A549 treated with AZD2906 at 1 μM for 4 hours (cell line): ENCODE measurements at places on chromosomes 7 and 10. TPM values are rescaled to one million over a fixed set of nuclear protein-coding genes. Genes with fewer than 3 reads are reported as not detected.

GLRX3 gene
- total RNA-seq, result 187 to 221 TPM (median 192 TPM) in 5 replicates

HMX3 gene
- 0.06 to 0.10 TPM (median 0.09 TPM) in 4 of 5 replicates, not detected in the other for total RNA-seq

PON3 gene
- 32.5 to 39.3 TPM (median 39.2 TPM) in 5 replicates for total RNA-seq

HOXA4 gene
- 1.6 to 1.9 TPM (median 1.8 TPM) in 5 replicates for total RNA-seq

CDH23 gene
- total RNA-seq, result 1.8 to 3.0 TPM (median 2.7 TPM) in 5 replicates

ARF5 gene
- 164 to 201 TPM (median 167 TPM) in 5 replicates for total RNA-seq

CALML5 gene
- not detected in 5 replicates for total RNA-seq

KCND2 gene
- not detected in 5 replicates for total RNA-seq

CFAP70 gene
- 0.17 to 0.31 TPM (median 0.22 TPM) in 5 replicates for total RNA-seq

SRRM3 gene
- total RNA-seq, result 8.0 to 13.5 TPM (median 12.1 TPM) in 5 replicates

PBLD gene
- total RNA-seq, result 2.7 to 3.7 TPM (median 3.4 TPM) in 5 replicates

TMEM178B gene
- 1.1 to 1.5 TPM (median 1.3 TPM) in 5 replicates for total RNA-seq

C7orf33 gene
- total RNA-seq, result not detected in 5 replicates

CTAGE4 gene
- 0.06 TPM in 1 of 5 replicates, not detected in the others for total RNA-seq

ATRNL1 gene
- 0.21 to 0.37 TPM (median 0.32 TPM) in 5 replicates for total RNA-seq

CFAP46 gene
- total RNA-seq, result 1.0 to 1.6 TPM (median 1.4 TPM) in 5 replicates

MBL2 gene
- total RNA-seq, result not detected in 5 replicates

GJD4 gene
- not detected in 5 replicates for total RNA-seq

DENND2A gene
- total RNA-seq, result 0.45 to 0.91 TPM (median 0.68 TPM) in 5 replicates

SP4 gene
- total RNA-seq, result 0.83 to 1.6 TPM (median 1.3 TPM) in 5 replicates

ARHGAP22 gene
- total RNA-seq, result 2.7 to 3.8 TPM (median 3.3 TPM) in 5 replicates

PRPS1L1 gene
- total RNA-seq, result not detected in 5 replicates

PTPN20 gene
- 3.1 to 4.3 TPM (median 3.6 TPM) in 5 replicates for total RNA-seq

ADAP1 gene
- 3.2 to 4.2 TPM (median 4.0 TPM) in 5 replicates for total RNA-seq

RNF32 gene
- 0.58 to 1.5 TPM (median 1.3 TPM) in 5 replicates for total RNA-seq

PLCE1 gene
- total RNA-seq, result 6.8 to 8.8 TPM (median 8.0 TPM) in 5 replicates

TMEM213 gene
- total RNA-seq, result not detected in 5 replicates
